Stomach (tissue), 19 donors: ENCODE measurements at places on chromosomes 5 and 9. TPM values are rescaled to one million over a fixed set of nuclear protein-coding genes. Genes with fewer than 3 reads are reported as not detected.

GRCh38 chr9:120985819-120986222, 59.2 kb upstream of the TRAF1 start:
- peak; percentile 67 for DNase-seq

DNA sequence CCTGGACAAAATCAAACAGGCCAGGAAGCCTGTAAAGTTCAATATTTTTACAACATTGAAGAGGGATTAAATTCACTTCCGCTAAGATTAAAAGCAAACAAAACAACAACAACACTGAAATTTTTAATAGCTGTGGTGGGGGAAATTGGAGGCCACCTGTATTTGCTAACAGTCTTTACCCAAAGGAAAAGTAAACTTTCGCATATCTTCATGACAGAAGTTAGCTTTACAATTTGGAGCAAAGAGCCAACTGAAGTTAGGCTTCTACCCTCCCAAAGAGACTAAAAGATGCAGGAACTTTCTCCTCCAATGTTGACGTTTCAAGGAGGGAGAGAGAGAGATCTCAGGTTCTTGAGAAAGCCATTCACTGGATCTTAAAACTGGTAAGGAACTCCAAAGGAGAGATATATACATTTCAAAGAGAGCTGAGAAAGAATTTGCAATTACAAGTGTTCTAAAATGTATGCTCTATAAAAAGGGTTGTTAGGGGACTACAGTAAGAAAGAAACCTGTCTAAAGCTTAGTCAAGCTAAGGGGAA, 349.2 kb upstream of the CDH9 start:
- no peak for DNase-seq

DNA sequence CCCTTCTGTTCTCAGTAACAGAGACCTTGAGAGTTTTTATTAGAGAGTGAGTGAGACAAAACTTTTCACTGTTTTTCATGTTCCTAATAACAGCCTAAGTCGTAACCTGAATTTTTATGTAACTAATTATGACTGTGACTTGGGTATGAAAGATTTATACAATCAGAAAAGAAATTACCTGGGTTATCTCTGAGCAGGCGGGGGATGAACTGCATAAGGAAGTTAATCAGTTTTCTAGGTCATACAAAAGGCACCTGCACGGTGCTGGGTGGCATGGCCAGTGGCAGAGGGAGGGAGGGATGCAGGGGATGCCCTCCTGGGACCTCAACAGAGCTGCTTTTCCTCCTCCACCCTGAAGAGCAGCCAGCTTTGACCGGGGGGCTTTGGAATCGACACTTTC, 219.8 kb downstream of the HSPA4 start:
- DNase-seq, result no peak

- DNase-seq, result no peak
Observed at GRCh38 chr5:155943516-155944407, 383.2 kb upstream of the SGCD start.

DNA sequence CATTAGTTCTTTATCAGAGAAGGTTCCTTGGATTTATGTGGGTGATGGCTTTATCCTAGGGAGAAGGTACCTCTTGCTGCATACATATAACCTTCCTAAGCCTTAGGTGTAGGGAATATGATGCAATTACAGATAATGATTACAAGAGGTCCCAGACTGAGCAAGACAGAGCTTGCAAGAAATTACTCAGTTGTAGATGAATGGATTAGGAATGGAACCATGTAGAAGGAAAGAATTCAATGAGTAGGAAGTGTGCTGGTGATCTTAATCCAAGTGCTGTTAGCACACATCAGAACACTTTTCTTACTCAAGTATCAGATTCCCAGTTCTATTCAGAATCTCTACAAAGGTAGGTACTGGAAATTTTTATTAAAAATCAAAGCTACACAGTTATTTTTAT, 2.5 kb downstream of the OR13F1 start:
- no peak for DNase-seq

DNA sequence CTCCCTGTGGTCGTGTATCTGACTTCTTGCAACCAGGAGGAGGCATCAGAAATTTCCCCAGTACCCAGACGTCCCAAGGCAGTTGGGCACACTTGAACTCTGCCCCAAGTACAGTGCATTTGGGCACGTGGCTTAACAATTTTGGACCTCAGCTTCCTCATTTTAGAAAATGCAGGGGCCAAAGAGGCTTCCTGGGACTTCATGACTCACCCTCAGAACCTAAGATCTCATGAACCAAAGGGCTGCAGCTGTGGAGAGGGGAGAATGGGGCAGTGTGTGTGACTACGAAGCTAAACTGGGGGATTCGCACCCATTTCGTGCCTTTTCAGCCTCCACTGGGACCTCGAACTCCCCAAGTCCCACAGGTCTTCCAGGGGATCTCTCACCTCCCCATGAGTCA, 59.2 kb downstream of the SYK start:
- DNase-seq, result no peak

DNA sequence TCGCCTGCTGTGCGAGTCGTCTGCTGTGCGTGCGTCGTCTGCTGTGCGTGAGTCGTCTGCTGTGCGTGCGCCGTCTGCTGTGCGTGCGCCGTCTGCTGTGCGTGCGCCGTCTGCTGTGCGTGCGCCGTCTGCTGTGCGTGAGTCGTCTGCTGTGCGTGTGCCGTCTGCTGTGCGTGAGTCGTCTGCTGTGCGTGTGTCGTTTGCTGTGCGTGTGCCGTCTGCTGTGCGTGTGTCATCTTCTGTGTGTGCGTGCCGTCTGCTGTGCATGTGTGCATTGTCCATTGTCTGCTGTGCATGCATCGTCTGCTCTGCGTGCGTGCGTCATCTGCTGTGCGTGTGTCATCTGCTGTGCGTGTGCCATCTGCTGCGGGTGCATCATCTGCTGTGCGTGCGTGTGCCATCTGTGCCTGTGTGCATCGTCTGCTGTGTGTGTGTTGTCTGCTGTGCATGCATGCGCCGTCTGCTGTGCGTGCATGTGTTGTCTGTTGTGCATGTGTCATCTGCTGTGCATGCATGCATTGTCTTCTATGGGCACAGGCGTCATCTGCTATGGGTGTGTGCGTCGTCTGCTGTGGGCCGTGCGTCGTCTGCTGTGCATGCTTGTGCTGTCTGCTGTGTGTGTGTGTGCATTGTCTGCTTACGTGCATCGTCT, 68.6 kb upstream of the IRX4 start:
- no peak for DNase-seq

DNA sequence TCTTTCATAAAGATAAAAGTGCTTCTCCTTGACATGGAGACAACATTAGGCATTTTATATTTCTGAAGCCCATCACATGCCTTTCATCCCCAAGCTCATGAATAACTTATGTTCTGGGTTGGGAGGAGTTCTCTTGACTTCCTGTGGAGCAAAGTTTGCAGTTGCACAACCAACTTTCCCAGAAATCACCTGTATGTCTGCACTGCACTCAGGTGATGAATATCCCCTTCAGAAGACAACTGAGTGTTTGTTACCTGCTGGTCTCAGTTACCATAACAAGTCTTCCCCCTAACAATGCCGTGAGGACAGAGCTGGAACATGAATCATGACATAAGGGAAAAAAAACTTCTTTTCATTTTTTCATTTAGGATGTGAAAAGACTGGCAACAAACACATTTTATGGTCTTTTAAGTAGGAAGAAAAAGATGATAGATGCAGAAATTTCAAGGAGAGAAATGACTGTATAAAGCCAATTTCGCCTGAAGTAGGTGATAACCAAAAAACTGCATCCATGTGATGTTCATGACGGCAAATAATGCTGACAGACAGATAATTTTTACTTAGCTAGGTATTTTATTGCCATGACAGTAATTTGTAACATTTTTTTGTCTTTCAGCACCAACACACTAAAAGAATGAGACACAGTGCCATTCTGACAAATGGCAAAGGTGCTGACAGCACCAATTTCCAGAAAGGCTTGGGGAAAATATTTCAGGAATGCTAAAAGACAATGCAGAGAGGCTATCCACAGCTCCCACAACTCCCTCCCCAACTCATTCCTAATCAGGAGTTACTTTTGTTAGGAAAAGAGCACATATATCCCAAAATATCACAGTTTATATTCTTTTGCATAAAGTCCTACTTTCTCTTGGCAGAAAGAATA, 656.3 kb downstream of the PRELID2 start:
- peak; percentile 12 for DNase-seq

GRCh38 chr5:168238463-168238862, 53.0 kb upstream of the WWC1 start:
- DNase-seq, result no peak

DNA sequence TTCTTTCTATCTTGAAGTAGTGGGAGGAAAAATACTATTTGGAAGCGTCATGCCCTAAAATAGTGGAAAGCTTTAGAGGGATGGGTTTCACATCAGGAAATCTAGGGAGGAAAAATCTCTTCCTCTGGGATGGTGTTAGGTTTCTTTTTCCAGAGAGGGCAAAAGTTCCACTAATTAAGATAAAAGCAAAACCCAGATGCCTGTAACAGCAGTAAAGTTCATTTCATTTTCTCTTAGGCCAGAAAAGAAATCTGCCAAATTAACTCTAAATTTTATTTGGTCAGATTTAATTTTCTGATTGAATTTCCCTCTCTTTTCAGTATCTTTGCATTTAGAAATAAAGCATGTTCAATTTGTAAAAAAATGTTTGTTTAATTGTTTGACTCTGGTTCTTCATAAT, 88.8 kb downstream of the LURAP1L start:
- DNase-seq, result no peak

- DNase-seq, result peak; percentile 70
Observed at GRCh38 chr5:79133121-79133656, 21.6 kb downstream of the BHMT start.

DNA sequence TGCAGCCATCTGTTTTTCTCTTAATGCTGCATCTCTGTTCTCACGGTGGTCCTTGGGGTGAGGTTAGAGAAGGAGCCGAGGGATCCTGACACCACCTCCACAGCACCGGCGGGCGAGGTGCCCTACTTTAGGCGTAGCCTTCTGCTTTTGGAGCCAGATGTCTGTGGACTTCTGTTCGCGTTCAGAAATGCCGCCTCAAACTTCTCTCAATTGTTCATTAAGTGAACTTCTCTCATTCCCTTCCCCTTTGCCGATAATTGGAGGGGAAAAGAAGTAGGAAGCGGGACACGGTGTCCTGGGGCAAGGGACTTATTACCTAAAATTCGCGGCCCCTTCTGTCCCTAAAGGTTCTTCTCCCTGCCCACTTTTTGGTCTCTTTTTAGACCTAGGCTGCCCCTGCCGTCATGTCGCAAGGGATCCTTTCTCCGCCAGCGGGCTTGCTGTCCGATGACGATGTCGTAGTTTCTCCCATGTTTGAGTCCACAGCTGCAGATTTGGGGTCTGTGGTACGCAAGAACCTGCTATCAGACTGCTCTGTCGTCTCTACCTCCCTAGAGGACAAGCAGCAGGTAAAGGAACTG, 455 bp downstream of the KIF20A start:
- DNase-seq, result no peak

- DNase-seq, result no peak
Observed at GRCh38 chr5:43034591-43034968, 5.5 kb downstream of the ANXA2R start.

DNA sequence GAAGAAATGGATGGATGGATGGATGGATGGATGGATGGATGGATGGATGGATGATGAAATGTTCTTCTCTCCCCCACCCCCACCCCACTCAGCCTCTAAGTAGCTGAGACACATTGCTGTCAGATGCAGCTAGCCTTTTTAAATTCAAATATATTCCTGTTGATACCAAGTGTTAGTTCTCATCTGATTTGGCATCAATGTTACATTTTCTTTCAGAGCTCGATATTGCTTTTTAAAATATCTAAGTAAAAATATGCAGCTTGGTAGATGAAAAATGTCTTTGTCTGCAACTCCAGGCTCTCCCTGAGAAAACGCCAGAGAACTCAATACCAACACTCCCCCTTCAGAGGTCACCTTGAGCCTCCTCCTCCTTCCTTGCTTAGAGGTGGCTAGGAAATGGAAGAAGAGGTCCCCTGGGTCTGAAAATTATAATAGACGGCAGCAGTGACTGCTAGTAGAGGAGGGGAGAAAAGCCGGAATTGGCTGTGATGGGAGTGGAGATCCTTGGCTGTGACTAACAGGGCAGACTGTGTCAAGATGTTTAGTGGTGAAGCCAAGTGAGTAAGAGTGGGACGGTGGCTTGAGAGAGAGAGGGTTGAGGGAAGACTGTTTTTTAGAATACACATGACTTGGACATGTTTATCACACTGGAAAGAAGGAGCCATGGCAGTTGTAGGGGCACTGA, 156.0 kb downstream of the ZNF462 start:
- peak; percentile 46 for DNase-seq

GRCh38 chr5:102600964-102601363, 102.2 kb upstream of the SLCO6A1 start:
- DNase-seq, result no peak

DNA sequence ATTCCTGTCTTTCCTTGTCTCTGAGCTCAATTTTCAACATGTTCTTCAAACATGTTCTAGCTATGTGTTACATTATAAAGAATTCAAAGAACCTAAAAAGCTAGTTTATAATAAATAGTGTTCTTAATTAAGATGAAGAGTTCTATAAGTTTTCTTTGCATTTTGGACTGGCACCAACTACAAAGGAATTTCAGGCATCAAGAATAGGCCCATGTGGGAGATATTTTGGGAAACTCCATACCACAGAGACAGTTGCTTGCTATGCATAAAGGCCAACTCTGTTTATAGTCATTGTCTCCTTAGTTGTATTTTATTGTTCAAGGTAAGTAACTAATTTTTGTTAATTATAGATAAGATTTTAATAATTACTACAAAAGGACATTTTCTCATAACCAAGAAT, 4.5 kb downstream of the SLF1 start:
- no peak for DNase-seq

VCP gene
- total RNA-seq, result 113 TPM

TMEM245 gene
- 76.3 TPM for total RNA-seq

PCDHB3 gene
- total RNA-seq, result 3.7 TPM

PCDHGA8 gene
- total RNA-seq, result 1.2 TPM

REEP5 gene
- total RNA-seq, result 28.6 TPM

MLANA gene
- not detected for total RNA-seq

HTR1A gene
- not detected for total RNA-seq

GRM6 gene
- not detected for total RNA-seq

NUP155 gene
- total RNA-seq, result 60.8 TPM

TRMT10B gene
- total RNA-seq, result 2.7 TPM

PCDHGA4 gene
- 0.29 TPM for total RNA-seq
